ENCODE measurements at places on chromosomes 11 and 22.

- no peak for DNase-seq
Measured at GRCh38 chr11:3934658-3935057, 79.2 kb downstream of the STIM1 start.

GRCh38 chr11:64358907-64359711, at the start of gene RPS6KA4:
RPS6KA4 (plus strand) TSS chr11:64359162; CDS start chr11:64359236, 74 bp downstream.
- DNase-seq = peak; percentile 72

DNA sequence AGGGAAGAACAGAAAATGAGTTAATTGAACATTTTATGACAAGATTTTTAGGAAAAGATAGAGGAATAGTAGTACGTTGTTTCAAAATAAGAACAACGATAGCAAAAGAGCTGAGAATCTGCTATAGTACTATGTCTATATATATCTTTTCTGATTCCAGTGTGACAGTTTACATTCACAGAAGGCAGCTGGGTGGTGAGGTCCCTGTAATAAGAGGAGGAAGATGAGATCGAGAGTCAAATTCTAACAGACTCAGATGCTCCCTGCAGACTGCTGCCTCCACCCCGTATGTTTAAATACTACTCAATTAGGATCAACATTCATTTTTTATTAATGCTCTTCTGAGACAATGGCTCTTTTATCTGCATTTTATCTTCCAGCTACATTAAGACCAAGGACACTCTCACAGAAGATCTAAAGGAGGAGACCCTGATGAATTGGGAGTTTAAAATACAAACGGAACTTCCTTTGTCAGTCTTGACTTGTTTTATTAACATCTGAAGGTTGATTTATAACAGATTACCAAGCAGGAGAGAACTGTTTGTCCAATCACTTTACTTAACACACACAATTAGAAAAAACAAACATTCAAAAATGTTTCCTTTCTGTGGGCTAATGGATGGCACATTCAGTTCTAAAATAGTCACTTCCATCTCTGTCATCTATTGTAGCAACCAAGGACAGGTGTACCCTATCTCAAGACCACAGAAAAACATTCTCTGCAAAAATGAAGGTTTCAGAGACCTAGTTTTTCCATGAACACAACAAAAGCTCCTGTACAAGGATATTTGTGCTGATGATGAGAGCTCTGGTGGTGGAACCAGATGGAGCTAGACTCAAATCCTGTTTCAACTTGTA, 240.2 kb downstream of the CADM1 start:
- no peak for DNase-seq

- DNase-seq = no peak
Measured at GRCh38 chr22:17046566-17047348, 38.0 kb upstream of the IL17RA start.

DNA sequence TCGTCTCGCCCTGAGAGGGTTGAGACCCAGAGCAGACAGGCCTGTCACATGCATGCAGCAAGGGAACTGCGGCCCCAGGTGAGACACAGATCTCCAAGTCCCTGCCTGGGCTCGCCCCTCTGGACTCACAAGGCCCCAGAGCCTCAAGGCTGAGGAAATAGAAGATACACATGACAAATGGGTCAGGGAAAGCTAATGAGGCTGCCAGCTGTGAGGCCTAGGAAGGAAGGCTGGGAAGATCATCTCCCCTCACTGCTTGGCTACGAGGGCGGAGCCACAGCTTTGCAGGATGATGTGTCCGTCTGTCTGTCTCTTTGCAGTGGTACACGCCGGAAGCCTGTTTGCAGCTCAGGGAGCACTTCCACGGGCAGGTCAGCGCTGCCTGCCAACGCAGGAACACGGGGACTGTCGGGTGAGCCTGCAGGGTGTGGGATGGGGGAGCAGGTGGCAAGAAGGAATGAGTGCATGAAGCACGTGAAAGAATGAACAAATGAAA, 4.5 kb downstream of the RAB36 start:
- DNase-seq = no peak

- DNase-seq = no peak
Measured at GRCh38 chr11:127199306-127199801, 198.8 kb upstream of the KIRREL3 start.

GRCh38 chr11:124844664-124845079, 20.6 kb upstream of the ROBO3 start:
- no peak for DNase-seq
